ENCODE measurements at places on chromosomes 7 and 10.

- no peak for DNase-seq
Observed at GRCh38 chr10:131838966-131839742, 61.7 kb upstream of the PPP2R2D start.

DNA sequence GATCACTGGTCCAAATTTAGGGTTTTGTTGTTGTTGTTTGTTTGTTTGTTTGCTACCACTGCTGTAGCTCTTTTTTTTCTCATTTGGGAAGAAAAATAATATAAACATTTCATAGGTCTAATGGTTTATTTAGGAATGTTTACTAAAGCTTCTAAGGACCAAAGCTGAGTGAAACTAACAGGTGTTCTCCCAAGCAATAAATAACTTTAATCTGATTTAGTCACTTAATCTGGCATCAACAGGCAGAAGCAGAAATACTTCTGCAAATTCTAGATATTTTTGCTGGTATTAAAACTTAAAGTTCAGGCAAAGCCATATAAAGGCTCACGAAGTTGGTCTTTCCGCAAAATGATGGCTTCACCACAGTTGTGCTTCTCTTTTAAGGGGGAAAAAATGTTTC is 144.5 kb upstream of the YAE1 start:
- DNase-seq: no peak

DNA sequence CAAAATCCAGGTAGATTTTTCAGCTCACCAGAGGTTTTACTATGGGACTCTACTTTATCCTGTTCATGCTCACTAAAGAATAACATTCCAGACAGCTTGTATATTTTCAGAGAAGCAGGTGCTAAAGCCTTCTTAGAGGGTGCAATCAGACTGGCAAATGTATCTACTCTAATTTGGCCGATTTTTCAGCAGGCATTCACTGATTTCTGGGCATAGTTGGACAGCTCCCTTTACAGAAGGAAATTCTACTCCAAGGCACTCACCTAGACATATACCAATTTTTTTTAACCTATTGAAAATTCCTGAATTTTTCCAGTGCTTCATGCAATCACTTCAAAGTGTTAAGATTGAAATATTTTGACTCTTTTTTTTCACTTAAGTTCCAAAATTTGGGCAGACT is 3.8 kb upstream of the CNTNAP2 start:
- DNase-seq: no peak

DNA sequence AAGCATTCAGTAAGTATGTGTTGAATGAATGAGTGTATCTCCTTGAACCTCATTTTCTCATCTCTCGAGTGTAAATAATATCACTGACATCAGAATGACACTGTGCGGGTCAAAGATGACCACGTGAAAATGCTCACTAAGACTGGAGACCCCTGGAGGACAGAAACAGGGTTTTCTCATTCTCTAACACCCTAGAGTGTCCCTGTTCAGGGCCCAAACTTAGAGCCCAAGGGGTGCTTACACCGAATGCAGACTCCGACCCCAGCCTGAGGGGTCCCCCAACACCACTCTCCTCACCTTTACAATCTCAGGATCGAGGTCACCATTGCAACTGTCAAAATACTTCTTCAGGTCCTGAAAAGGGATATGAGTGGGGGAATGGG is 1.4 kb downstream of the CDK5 start:
- no peak for DNase-seq

DNA sequence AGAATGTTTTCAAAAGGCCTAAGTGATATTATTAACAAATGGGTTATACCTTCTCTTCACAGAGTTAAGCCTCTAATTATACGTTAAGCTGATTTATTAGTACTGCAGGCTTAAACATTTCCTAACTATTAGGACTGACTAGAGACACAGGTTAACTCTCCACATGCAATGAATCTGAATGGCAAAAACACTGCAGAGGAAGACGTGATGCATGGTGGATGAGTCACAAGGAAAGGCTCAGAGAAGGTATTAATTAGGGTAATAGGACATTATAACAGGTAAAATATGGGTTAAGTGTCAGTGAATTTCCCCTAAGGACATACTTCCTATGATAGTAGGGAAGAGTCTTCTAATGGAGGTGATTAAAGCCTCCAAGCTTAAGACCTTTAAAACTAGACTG is 24.7 kb upstream of the SEM1 start:
- no peak for DNase-seq

DNA sequence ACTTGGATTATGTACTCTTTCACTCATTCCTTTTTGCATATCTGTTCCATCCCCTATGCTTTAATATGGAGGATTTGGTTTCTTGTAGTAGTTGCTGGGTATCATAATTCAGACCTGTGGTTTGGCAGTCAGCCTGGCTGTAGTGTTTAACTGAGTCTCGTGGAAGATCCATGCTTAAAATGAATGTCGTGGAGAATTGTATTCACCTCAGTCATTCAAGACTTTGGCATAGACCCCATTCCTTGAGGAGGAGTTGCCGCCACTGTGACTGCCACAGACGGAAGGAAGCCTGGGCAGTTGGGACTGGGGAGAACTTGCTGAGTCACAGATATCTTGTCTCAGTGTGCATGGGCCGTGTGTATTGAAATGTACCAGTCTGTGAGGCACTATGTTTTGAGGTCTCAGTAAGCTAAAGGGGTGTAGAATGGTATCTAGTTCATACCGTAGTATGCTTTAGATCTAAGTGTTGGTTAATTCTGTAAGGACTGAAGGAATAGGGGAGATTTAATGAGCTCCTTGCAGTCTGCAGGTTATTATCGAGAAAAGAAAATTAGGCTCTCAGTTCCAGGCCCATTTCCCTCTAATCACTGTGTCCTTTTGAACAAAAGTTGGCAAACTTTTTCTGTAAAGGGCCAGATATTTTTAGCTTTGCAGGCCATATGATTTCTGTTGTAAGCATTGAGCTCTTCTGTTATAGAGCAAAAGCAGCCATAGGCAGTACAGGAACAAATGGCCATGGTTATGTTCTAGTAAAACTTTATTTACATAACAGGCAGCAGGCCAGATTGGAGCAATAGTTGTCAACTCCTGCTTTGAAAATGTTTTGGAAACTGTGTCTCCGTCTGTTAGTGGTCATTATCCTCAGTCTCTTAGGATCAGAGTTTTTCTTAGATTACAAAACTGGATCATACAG is 76.8 kb downstream of the TPST1 start:
- peak; percentile 98 for DNase-seq

GRCh38 chr10:35940141-35941041 is 298.3 kb upstream of the FZD8 start:
- no peak for DNase-seq

- DNase-seq: no peak
Observed at GRCh38 chr10:51716981-51717380, 17.6 kb upstream of the CSTF2T start.

Measured in Daoy (cell line).